ENCODE measurements at places on chromosomes 3 and 15. TPM values are rescaled to one million over a fixed set of nuclear protein-coding genes. Genes with fewer than 3 reads are reported as not detected.

The ZNF662 gene
- not detected for total RNA-seq

The GOLGA8K gene
- total RNA-seq = 0.26 TPM

The RETNLB gene
- total RNA-seq = not detected

The GPR62 gene
- total RNA-seq = not detected

The CFAP20DC gene
- total RNA-seq = not detected

The SEMA3G gene
- 0.10 TPM for total RNA-seq

The NOX5 gene
- not detected for total RNA-seq

The TM4SF4 gene
- not detected for total RNA-seq

The CCR2 gene
- total RNA-seq = not detected

The ACTRT3 gene
- total RNA-seq = not detected

Measured in SJCRH30 (cell line).